Stimulated activated CD4-positive, alpha-beta T cell treated with anti-CD3 and anti-CD28 coated beads, Interleukin-12 subunit alpha, Interleukin-12 subunit beta, amount 100 ng/mL, for 4 hours (primary cell): ENCODE measurements at places on chromosomes 13 and 19.

- peak; percentile 67 for DNase-seq
These were observed 1.5 kb downstream of the ERF start for GRCh38 chr19:42253245-42254088.

DNA sequence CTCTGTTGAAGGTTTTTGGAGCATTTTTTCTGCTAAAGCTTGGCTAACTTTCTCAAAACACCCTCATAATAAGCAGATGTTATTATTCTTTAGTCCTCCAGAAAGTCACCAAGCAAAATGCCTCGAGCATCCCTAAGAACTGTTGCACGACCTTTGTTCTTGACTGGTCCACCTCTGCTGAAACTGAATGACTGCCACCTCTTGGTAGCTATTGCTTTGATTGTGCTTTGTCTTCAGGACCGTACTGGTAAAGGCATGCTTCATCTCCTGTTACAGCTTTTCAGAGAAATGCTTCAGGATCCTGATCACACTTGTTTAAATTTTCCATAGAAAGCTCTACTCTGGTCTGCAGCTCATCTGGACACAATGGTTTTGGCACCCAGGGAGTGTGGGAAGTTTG is 254.8 kb downstream of the DCT start:
- DNase-seq, result no peak

DNA sequence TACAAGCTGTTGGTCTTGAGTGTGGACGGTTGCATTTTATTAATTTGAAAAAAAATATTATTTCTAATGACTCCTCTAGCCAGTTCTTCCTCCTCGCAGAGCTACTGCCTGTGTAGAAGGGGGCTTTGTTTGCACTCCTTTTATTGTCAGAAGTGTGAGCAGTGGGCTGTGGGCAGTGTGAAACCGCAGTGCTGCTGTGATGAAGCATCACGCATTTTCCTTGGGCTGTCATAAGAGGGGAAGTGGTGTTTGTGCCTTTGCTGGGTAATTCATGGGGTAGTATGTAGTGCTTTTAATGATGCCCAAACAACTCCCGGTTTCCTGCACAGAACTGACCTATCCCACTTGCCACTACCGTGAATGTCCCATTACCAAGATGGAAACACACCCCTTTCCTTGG is 357.3 kb downstream of the ZNF536 start:
- DNase-seq, result no peak

GRCh38 chr13:38348861-38349389 is 726 bp upstream of the UFM1 start:
- DNase-seq, result peak; percentile 3

DNA sequence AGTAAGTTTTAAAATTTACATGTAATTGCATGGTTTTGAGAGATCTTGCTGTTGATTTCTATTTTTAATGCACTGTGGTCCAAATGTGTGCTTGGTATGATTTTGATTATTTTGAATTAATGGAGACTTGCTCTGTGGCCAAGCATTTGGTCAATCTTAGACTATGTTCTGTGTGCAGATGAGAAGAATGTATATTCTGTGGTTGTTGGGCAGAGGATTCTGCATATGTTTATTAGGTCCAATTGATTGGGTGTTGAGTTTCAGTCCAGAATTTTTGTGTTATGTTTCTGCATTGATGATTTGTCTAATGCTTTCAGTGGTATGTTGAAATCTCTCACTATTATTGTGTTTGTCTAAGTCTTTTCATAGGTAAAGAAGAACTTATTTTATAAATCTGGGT is 82.3 kb downstream of the TDRD3 start:
- no peak for DNase-seq

GRCh38 chr19:40718774-40719391 is 2.0 kb downstream of the ITPKC start:
- no peak for DNase-seq

DNA sequence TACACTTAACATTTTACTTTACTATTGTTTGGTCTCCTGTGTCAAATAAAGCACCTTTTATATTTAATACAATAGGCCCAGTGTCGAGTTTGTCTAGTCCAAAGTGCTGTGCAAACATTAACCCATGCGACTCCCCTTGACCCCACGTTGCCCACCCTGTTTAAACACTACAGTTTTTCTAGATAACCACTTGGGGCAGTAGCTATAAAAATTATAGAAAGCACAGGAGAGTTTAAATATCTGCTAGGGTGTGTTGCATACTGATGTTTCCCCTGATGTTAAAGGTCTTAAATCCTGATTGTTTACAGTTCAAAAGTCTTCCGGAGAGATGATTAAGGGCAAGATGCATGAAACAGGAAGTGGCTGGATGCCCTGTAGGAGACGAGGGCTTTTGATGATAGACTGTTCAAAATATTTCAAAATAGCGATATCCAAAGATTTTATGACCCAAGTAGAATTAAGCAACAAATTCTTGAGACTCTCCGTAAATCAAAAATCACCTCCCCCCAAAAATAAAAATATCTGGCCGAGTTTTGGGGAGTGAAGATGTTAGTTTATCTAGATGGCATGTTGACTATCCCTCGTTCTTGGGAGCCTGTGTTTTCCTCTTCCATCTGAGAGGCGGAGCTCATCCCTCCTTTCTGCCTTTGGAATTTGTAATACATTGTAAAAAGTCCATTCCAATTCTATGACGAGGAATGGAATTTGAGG is 167.1 kb downstream of the FGF9 start:
- DNase-seq, result no peak

- no peak for DNase-seq
These were observed 137.9 kb upstream of the LSM14A start for GRCh38 chr19:34034318-34034846.

GRCh38 chr13:26557051-26557392 is 461 bp upstream of the WASF3 start:
- no peak for DNase-seq

DNA sequence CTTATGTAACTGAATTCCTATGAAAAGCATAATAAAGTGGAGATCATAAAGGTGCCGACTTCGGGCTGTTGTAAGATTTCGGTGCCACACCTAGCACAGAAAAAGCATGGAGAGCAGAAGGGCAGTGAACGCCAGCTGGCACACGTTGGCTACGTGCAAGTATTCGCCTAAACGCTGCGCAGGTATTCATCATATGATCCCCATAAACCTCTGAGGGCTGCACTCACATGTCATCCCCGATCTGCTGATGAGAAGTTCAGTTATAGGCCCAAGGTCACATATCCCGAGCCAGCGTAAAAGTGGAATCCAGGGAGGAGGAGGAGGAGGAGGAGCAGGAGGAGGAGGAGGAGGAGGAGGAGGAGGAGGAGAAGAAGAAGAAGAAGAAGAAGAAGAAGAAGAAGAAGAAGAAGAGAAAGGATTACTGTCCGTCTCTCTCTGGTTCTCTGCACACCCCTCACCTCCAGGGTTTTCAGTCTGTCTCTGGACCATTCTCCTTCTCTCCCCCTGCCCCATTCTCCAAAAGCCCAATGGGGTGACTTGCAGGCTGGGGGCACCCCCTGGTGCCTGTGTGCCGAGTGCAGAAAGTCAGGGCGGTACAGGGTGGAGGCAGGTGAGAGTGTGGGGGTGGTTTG is 18.6 kb upstream of the CYP2S1 start:
- DNase-seq, result no peak

- DNase-seq, result no peak
These were observed 183.9 kb upstream of the TSHZ3 start for GRCh38 chr19:31533114-31533513.

GRCh38 chr13:108560093-108560492 is 69.3 kb upstream of the MYO16 start:
- DNase-seq, result no peak

GRCh38 chr13:24495151-24495729 is 17.3 kb downstream of the PARP4 start:
- DNase-seq, result no peak

DNA sequence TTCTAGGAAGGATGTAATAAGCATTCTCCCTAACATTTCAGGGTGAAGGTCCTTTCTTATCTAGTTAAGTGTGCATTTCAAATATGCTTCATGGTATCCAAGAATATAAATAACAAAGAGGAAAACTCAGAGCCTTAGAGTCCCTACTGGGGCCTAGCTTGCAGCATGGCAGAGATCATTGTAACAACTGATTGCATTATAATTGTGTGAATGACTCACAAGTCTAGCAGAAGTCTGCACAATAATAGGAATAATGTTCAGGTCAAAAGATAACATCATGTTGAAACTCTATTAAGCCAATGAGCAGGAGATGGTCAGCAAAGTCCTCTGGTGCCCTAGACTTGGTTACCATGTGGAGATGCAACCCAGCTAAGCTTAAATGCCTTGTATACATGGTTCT is 3.4 kb downstream of the POSTN start:
- no peak for DNase-seq

DNA sequence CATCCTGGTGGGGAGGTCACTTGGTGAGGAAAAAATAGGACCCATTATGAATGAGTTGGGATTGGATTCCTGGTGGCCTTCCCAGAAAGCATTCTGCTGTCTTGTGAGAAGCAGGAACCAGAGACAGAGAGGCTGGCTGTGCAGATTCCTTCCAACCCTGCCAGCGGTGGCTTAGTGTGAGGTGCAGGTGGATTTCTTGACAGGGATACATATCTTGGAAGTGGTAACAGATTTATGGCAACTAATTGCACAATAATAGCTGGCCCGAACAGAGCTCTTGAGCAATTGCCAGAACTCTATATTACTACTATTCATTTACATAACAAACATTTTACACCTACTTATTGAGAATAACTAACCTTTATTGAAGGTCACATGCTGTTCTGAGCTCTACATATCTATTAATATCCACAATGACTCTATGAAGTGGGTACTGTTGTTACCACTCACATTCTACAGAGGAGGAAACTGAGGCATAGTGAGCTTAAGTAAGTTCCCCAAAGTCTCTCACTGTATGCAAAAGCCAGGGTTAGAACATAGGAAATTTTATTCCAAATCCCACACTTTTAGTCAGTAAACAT is 173.9 kb upstream of the SERP2 start:
- no peak for DNase-seq
